Activated T-helper 17 cell treated with anti-CD3 and anti-CD28 coated beads, Interleukin-2, amount 50 U/mL, for 72 hours (primary cell): ENCODE measurements at places on chromosomes 7 and 10.

- ATAC-seq: no peak
Measured at GRCh38 chr7:116367171-116367813, 132.2 kb upstream of the CAV2 start.

GRCh38 chr10:60429084-60429849, 39.6 kb upstream of the ANK3 start:
- ATAC-seq: no peak

DNA sequence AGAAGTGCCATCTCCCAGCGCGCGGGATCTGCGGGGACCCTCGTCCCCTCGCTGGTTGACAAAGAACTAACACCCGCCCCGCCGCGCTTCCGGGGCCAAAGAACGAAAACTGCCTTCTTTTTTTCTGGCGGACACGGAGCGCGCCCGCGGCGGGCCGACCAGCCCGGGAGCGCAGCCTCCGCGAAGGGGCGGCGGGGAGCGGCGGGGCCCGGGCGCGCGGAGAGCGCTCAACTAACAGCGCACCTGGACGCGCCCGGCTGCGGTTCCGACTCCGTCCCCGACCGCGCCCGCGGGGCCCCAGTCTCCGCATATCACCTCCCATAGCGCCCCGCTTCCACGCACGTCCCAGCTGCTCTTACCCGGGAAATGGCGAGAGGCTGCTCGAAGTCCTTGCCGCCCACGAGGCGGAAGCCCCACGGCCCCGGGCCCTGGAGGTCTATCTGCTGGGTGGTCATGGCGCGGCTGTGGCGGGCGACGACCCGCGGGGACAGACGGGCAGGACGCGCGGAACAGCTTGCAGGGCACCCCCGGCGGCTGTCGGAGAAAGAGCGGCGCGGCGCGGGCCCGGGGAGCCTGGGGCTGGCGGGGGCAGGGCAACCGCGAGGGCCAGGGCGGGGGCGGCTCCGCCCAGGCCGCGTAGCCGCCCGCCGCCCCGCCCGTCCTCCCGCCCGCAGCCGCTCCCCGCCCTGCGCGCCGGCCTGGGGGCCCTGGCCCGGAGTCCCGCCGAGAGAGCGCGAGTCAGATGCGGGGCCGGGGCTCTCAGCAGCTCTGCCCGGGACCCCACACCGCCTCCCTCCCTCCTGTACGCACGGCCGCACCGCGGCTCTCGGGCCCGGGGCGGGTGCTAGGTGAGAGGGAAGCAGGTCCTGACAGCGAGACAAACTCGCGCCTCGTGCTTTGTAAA, at the start of gene PDLIM1:
Gene PDLIM1 (minus strand): TSS at position 543 of the 904 bp plus-strand sequence. CDS start 88 bp downstream, at position 455.
- ATAC-seq: peak; percentile 38

DNA sequence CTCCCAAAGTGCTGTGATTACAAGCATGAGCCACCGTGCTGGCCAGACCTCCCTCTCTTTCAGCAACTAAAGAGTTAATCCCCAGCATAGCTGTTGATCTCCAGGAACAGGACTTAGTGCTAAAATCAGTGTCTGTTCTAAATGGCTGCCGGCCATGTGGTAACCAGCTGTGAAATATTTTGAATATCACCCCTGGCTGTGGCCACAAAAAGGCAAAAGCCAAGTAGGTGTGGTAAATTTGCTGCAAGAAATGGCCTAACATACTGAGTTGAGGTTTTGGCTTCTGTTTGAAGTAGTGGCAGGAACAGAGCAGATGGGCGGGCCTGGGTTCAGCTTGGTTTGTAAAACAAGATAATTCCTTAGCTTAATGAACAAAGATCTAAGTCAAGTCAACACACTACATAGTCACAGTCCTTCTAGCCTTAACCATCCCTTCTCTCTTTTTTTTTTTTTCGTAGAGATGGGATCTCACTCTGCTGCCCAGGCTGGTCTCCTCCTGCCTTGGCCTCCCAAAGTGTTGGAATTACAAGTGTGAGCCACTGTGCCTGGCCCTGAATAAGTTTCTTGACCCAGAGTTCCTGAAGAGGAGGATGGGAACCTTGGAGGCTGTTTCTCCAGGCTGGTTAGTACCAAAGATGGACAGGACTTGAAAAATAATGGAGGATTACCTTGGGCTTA, 22.7 kb upstream of the AGFG2 start:
- peak; percentile 19 for ATAC-seq

DNA sequence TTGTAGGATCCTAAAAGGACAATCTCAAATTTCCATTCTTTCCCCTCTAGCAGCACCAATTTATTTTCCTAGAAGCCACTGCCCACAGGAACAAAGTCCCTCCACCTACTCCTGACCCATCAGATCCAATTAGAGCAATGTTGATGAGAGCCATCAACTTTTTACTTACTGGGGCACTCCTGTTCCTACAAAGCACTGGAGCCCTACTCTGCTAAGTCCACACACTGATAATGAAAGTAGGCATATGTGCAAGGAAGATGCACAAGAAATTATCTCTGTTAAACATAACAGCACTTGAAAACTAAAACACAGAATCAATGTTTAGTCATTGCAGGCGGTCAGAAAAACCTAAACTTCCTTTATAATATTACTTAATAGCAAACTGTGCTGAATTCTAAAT, 3.6 kb downstream of the HERPUD2 start:
- ATAC-seq: peak; percentile 18

GRCh38 chr10:14349081-14349480, 18.4 kb upstream of the FRMD4A start:
- no peak for ATAC-seq

GRCh38 chr7:139808427-139808826, 20.6 kb upstream of the TBXAS1 start:
- ATAC-seq: no peak

DNA sequence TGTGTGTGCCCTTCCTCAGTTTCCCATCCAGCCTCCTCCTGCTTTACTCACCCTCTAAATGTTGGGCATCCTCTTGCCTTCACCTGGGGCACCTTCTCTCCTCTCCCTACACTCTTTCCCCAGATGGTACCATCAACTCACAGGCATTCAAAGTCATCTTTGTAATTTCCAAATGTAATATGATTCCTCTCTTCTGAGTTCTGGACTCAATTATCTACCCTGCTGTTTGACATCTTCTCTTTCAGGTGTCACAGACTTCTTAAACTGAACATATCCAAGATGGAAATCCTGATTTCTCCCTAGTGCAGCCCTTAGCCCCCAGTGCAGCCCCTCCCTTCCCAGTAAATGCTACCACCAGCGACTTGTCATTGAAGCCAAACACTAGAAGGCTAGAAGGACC, 422.8 kb downstream of the KCNMA1 start:
- ATAC-seq: no peak
